Esophagus squamous epithelium (tissue), 5 donors: ENCODE measurements at places on chromosomes 1 and 21. TPM values are rescaled to one million over a fixed set of nuclear protein-coding genes. Genes with fewer than 3 reads are reported as not detected.

DNA sequence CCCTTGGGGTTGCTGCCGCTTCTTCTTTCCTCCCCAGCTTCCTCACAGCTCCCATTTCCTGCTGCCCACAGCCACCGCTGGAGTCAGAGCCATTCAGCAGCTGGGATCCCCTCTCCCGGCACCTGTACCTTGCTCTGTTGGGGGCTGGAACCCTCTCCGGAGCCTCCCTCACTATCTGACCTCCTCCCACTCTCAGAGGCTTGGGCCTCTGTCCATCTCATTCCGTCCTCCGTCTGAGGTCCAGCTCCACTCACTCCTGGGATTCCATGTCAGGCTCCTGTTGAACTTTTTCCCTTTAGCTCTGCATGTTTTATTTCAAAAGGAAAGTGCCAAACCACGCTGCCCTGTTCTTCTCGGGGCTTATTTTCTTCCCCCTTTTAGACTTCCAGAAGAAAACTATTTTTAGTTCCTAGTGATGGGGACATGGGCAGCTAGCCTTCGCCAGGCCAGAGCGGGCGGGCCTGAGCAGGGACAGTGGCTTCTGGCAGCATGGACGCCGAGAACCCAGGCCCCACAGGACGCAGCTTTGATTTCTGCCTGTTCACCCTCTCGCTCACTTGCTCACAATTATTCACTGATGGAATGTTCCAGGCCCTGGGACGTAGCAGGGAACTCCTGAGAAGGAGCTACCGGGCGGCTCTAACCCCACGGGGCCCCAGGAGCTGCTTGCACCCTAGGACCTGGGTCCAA, 79.2 kb downstream of the ARHGEF10L start:
- DNase-seq, result no peak

DNA sequence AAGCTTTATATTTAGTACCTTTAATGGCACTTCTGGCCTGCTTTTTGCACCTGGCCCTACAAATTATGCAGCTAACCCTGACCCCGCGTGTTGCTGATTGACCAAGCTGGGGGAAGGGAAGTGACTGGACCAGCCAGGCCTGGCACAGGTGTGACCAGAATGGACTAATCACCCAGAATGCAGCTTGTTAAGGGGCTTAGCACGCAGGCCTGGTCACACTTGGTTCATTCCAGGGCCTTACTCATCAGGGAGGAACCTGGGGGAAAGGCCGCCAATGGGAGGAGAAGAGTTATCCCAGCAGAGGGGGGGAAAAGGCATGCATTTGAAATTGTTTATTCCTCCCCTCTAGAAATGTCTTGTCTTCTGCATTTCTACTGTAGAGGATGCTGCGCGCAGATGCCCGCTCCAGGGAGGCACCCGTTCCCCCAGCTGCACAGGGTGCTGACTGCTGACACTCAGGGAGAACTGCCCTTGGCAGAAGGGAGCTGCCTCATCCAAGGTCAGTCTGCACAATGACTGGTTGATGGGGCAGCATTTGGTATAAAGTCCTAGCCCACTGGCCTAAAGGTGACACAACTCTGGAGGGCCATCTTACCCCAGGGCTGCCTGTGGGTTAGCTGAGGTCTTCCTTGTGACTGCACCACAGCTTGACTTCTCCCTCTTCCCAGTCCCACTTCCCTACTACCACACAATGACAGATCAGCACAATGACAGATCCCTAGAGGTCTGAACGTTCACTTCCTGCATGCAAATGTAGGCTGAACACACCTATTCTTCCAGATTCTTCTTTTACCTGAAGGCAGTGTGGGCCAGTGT, 29.0 kb downstream of the DHCR24 start:
- no peak for DNase-seq

- no peak for DNase-seq
These were observed 29.0 kb downstream of the GRHL3 start for GRCh38 chr1:24348196-24348595.

DNA sequence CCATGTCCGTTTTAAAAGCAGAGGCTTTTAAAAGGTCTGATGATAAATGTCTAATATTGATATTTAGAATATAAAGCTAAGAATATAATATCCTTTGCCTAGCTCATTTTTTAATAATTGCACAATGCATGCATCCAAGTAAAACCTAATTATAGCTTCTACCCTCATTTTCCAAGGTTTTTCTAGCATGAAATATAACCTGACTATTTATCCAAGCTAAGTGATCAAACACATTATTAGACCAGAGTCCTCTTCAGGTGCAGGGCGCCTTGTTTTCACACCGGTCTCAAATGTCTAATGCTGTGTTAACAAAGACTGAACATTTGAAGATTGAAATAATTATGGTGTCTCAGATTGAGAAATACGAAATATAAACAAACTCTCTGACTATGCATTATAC, 648.9 kb upstream of the CXADR start:
- no peak for DNase-seq

DNA sequence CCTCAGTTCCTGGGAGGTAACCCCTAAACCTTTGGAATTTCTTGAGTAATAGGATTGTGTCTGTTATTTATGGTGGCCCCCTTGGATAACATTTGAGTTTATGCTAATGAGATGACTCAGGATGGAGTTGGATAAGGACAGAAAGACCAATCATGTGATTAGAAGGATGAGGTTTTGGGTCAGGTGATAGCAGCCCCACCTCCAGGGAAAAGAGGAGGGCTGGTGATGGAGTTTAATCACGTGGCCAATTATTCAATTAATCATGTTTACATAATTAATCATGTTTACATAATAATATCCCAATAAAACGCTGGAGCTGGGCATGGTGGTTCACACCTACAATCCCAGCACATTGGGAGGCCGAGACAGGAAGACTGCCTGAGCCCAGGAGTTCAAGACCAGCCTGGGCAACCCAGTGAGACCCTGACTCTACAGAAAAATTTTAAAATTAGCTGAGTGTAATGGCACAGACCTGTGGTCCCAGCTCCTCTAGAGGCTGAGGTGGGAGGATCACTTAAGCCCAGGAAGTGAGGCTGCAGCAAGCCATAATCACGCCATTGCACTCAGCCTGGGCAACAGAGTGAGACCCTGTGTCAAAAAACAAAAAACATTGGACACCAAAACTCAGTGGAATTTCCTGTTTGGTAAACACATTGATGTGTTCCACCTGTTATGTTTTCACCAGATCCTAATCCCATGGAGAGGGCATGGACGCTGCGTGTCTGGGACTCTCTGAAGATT, 73.3 kb downstream of the NUP210L start:
- DNase-seq, result no peak

DNA sequence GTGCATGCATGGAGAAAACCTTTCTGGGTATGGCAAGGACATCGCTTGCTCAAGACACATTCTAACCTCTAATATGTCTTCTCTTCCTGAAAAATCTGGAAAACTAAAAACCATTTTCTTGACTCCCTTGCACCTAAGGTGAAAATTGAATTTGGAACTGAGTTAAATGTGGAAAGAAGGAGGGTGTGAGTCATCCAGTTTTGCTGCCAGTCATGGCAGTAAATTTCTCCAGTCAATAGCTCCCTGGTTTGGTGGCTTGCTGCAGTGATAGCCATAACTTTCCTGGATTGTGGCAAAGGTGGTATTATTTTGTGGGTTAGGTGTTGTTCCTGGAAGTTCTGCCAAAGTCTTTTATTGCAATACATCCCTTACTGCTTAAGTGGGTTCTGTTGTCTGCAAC, 2.5 kb downstream of the ZCCHC17 start:
- no peak for DNase-seq

DNA sequence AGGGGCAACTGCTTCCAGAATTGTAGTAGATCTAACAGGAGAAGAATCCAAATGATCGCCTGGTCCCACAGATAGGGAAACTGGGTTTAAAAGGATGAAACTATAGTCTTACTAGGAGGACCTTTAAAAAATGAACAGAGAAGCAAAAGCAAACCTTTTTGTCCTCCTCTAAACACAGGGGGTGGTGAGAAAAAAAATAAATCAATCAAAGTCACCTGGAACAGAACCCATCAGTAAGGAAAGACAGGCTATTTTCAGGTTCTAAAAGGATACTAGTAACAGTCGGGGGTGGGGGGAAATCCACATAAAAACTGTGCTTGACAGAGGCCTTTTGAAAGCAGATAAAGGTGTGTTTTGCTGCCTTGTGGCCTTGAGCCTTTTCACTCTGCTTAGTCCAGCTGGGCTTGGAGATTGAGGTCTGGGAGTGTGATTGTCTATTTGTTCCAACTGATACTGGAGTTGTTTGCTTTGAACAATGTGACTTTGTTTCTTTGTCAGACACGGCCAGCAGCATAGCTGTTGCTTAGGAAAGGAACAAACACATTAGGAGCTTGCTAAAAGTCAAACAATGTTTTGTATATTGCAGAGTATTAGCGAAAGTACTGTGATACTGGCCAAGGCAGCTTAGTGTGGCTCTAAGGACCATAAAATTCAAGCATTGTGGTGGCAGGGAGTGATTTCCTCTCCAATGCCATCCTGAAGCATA, 141.1 kb upstream of the IRF2BP2 start:
- DNase-seq, result no peak

DNA sequence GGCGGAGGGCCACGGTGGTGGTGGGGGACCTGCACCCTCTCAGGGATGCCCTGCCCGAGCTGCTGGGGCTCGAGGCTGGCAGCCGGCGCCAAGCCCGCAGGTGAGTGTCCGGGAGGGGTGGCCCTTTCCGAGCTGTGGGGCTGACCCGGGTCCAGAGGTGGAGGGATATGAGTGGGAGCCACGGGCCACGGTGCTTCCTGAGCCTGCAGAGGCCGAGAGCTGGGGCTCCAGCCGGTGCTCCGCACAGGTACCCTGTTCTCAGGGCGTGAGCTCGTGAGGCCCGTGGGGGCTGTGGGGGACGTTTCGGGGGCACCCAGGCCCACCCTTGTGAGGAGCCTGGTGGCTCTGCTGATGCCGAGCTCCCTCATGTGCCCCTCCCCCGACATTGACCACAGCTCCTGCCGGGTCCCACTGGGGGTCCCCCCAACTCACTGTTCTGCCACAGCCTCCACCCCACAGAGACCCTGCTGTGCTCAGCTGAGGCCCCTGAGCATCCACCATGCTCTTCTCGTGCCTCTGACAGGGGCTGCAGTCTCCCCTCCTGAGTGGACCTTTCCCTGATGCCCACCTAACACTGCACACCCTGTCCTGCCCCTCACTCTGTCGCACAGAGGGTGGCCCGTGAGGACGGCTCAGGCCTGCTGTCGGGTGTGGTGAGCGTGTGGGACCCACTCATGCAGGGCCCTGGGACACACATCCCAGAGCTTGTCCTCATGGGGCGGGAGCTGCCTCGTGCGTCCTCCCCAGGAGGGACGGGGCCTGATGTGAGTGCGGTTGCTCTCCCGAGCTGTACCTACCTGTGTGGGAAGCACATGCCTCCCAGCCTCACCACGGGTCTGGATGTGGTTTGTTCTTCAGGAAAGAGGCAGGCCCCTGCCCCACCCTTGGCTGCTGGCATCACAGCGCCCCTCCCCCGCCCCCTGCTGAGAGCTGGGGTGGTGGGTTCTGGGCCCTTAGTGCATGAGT, 27.5 kb downstream of the SLX9 start:
- no peak for DNase-seq

DNA sequence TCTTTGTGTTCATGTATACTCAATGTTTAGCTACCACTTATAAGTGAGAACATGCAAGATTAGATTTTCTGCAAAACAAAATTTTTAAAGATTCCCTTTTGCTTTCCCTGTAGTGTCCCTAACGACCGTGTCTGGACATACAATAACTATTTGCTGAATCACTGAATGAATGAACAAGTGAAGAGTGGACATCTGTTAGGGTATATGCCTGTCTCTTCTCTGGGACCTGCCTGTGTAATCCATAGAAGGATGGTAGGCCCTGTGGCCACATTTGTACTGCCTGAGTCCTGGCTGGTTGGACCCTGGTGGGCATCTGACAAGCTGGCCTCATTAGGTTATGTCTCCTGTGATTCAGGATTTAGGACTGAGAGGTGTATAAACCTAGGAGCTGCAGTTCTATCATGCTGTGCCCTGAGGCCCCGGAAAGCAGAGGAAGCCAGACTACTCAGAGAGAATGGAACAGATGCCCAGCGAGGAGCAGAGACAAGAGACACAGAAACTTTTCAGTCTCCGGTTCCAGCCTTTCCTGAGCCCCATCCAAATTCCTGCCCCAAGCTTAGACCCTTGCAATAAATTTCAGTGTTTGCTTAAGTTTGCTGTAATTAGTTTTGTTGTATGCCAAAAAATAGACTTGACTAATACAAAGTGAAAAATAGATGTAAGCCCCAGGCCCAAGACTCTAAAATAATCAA, 7.5 kb upstream of the NCF2 start:
- no peak for DNase-seq

DNA sequence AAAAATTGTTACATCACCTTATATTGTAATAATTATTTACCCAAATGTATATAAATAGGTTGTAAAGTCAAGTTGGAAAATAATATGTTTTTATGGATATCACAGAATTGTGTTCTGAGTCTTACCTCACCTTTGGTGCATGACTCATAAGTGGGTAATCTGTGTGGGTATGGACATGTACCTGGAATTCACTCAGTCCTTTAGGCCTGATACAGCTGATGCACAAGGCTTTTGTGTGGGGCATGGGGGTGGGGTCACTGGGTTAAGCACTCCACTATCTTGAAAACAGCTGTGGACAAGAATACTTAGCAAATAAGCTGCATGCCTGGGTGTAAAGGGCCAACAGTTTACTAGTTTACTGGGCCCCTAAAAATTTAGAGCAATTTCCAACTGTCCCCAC, 34.4 kb downstream of the INKA2 start:
- no peak for DNase-seq

DNA sequence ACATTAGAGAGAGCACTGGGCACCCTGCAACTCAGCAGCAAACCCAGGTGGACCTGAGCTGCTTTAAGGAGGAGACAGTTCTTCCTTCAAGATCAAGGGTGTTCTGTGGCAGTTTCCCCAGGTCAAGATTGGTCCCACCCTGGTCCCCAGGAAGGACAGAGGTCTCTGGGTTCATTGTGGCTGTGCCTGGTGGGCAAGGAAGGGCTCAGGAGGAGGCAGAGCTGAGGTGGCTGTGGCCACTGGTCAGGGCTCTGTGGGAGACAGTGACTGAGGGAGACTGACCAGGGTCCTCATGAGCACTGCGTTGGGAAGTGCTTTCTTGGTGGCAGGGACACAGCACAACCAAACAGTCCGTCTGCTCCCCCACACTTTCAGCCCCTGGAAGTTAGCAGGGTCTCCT, 141.3 kb downstream of the FCRL5 start:
- DNase-seq, result no peak

- no peak for DNase-seq
These were observed 6.2 kb upstream of the MAPKAPK2 start for GRCh38 chr1:206678490-206678889.

GRCh38 chr1:246607462-246607861, 41.2 kb downstream of the CNST start:
- DNase-seq, result no peak

Gene TMPRSS15
- not detected for total RNA-seq

Gene LAPTM5
- 41.9 TPM for total RNA-seq

Gene ZYG11A
- 0.23 TPM for total RNA-seq

Gene EDEM3
- total RNA-seq, result 13.4 TPM

Gene C8A
- not detected for total RNA-seq
